ENCODE measurements at places on chromosomes 7 and 10.

- DNase-seq: no peak
These were observed 42.8 kb downstream of the HERPUD2 start for GRCh38 chr7:35652124-35652523.

- DNase-seq: no peak
These were observed 369.7 kb downstream of the PLXNA4 start for GRCh38 chr7:132206594-132206993.

DNA sequence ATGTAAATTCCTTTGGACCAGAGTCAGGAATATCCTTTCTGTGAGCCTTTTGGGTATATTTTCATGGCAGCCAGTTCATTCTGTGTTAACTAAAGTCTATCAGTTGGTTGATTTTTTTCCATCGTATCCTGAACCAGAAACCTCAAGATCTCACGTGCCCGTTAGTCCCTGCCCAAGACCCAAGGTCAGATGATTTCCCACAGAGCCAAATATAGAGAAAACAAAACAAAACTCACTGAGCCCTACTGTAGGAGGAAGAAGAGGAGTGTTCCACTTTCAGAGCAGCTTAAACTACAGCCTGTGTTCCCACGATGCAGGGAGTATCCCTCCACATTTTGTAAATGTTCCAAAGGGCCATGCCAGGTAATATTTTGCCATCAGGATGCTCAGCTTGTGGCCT lies 96.0 kb upstream of the ADO start:
- DNase-seq: peak; percentile 47

- peak; percentile 59 for DNase-seq
These were observed 107.0 kb upstream of the INSIG1 start for GRCh38 chr7:155190688-155191087.

GRCh38 chr10:123459371-123460091 lies 206.6 kb upstream of the GPR26 start:
- no peak for DNase-seq

- DNase-seq: no peak
These were observed 266.4 kb upstream of the LYZL1 start for GRCh38 chr10:29022513-29022912.

- no peak for DNase-seq
These were observed 14.5 kb upstream of the FAM204A start for GRCh38 chr10:118356628-118357027.

- DNase-seq: no peak
These were observed 388.2 kb downstream of the CALN1 start for GRCh38 chr7:72023926-72024325.

- no peak for DNase-seq
These were observed 148.3 kb downstream of the EXOC4 start for GRCh38 chr7:133401225-133401624.

DNA sequence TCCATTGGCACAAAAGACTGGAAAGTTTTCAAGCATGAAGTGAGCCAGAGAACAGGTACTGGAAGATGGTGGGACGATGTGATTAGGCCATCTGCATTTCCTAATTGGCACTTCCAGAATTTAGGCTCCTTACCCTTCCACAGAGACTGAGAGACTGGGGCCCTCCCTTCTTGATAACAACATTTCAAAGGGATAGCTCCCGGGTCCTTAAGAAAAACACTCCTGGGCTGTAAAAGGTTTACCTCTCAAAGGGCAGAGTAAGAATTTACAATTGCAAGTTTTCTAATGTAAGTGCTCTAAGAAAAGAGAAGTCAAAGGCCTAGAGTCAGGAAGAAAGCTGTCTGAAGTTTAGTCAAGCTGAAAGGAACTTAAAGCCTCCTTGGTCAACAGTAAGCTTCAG lies 559.5 kb upstream of the C7orf33 start:
- DNase-seq: no peak

- DNase-seq: peak; percentile 32
These were observed 214.8 kb upstream of the CTBP2 start for GRCh38 chr10:125375210-125375609.

DNA sequence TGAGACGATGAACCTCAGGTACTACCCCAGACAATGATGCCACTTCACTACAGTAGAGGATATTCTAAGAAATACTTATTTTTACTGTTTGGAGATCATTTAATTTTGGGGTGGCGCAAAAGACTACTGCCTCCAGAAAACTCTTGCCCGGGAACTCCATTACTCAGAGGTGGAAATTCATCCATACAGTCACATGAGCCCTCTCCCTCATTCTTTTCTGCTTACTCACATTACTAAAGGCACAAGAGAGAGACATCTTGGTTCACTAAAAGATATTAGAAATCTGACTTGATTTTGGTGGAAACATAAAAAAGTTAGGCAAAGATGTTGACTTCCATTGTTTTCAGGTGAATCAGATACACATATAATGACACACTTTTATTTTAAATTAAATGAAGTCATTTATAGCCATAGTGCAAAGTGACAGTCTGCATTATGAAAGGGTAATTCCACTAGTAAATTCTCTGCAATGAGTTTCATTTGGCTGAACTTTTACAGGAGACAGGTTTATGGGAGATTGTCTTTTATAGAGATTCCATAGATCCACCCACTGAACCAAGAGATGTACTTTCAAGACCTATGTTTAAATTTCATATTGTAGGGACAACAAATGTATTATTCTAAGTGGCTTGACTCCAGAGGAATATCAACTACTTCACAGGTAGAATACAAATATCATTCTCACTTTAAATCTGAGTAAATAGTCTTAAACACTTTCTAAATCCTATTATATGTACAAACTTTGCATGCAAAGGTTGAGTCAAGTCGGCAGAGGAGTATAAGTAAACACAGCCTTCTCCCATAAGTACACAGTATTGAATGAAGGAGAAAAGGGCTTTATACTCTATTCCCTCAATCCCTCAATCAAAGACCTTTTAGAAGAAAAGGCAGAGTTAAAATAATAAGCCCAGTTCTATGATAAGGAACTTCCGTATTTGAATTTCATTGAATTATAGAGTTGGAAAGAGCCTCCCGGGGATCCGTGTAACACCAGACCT lies 18.8 kb downstream of the NEBL start:
- no peak for DNase-seq

GRCh38 chr10:8183241-8183704 lies 128.8 kb downstream of the GATA3 start:
- DNase-seq: no peak

GRCh38 chr10:125048094-125048864 lies 106.4 kb downstream of the ZRANB1 start:
- peak; percentile 78 for DNase-seq

DNA sequence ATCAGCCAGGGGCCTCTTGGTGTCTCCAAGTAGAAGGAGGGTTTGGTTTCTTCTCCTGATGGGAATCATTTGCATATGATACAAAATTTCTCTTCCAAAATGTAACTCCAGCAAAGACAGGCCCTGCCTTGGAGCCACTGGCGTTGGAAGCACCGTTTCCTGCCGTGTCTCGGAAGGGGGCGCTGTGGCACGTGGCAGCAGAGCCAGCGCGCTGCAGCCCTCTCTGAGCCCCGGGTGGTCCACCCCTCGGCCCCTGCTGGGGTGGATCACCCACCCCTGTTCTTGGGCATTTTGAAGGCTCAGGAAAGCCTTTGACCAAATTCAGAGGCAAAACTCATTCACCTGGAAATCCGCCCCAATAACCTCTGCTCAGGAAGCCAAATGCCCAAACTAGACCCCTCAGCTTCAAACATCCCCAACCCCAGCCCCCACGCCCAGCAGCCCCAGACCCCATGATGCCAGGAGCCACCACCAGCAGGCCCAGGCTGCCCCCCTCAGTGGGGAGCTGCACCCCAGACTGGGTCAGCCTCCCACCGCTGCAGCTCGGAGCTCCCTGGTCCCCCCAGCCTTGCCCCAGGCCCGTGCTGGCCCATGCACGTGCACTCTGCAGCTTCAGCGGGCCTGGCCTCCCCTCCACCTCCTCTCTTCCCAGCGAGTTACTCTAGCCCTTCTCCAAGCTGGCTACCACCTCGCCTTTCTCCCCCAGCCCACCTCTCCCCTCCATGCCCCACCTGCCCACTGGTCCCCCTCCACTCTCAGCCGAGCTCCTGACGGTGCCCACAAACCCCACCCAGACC lies 29.5 kb upstream of the ELFN1 start:
- DNase-seq: no peak

DNA sequence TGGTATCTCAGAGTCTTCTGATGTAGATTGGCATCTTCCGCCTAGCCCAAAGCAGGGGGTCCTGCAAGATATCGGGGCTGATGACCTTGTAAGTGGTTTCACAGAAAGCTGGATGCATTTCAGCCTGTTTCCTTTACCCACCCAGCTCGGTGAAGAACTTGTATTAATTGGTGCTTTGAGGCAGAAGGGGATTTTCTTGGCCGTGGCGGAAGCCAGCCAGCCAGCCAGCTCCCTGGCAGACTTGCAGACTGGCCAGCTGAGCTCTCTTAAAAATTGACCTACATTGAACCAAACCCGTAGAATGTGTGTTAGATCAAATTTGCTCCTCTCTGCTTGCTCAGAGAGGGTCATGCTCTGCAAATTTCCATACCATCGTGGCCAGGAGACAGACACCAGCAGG lies 218.4 kb downstream of the ADAM12 start:
- DNase-seq: no peak

DNA sequence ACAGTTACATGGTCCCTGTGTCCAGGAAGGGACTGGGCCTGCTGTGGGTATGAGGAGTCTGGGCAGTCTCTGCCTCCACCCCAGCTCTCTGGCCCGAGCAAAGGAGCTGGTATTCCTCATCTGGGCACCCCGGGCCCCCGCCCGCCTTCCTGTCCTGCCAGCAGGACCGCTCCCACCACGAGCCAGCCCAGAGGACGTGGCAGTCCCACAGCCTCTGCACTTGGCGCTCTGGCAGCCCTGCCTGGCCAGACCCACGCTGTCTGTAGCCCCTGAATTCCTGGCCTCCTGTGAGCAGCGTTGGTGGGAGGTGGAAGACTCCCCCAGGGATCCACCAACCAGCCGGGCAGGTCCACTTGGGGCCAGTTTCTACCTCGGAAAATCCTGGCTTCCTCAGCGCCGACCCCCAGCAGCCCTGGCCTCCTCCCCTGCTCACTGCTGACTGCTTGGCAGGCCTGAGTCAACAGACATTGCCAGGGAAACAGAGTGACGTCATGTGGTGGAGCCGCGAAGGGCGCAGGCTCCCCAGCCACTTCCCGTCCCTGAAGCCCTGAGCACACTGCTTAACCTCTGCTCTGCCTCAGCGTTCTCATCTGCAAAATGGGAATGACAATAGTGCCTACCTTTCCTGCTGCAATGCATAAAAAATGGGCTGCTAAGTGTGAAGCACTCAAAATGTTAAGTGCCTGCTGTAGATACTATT lies 21.6 kb upstream of the LIMK1 start:
- DNase-seq: peak; percentile 87

DNA sequence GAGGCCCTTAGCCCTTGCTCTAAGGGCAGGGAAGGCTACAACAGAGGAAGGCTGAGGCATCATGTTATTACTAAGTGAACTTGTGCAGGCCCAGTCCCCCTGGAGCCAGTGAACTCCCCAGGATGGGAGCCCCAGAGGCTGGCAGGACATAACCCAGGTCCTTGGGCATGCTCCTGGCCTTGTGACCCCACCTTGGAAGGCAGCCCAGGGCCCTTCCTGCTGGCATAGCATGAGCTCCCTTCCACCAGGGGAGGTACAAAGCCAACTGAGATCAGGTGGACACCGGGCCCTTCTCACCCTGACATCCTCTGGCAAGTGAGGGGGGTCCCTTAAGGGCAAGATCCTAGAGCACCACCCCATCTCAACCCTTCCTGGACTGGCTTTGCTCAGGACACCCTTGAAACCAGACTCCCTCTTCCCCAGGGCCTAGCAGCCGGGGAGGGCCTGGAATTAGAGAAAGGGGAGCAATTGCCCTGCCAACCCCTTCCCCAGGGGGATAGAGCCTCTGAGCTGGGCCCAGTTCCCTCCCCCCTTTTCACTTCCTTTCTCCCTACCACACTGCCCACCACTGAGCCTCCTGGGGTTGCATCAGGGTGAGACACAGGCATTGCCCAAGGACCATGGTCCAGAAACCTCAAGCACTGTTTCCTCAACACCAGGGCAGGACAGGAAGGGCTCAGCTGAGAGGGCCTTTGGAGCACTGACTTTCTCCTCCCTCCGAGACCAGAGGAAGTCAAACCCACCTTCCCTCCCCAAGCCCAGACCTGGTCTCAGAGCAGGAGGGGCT lies 1.8 kb upstream of the VSIR start:
- DNase-seq: peak; percentile 78

DNA sequence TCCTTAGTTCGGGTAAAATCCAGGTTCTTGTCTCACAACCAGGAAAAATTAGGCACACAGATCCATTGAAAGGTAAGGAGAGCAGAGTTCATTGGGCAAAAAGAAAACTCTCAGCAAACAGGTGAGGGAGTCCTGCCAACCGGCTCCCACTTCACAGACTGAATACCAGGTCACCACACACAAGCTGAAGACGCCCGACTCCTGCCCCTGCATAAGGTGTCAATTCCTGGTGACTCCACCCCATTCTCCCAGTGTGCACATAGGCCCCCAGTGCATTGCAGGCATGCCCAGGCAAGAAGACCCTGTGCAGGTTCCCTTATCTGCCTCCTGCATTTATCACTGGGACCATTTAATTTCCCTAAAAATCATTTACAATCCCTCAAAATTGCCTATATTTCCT lies 354.6 kb downstream of the LRRTM3 start:
- no peak for DNase-seq

DNA sequence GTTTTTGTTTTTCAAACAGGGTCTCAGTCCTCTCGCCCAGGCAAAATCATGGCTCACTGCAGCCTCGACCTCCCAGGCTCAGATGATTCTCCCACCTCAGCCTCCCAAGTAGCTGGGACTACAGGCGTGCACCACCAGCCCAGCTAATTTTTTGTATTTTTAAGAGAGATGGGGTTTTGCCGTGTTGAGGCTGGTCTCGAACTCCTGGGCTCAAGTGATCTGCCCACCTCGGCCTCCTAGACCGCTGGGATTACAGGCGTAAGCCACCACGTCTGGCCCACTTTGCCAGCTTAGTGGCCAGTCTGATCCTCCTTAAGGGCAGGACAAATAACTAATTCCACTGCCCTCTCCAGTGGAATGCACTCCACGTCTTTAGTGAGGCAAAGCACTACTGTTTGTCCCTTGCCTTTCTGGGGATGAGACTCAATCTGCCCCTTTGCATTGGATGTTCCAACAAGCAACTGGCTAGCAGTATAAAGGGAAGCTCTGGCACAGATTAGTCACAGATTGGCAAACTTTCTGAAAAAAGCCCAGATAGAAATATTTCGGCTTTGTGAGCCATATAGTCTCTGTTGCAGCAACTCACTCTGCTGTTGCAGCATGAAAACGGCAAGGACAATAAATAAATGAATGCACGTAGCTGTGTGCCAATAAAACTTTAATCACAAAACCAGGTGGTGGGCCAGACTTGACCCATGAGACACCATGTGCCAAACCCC lies 143.8 kb upstream of the RHEB start:
- no peak for DNase-seq

DNA sequence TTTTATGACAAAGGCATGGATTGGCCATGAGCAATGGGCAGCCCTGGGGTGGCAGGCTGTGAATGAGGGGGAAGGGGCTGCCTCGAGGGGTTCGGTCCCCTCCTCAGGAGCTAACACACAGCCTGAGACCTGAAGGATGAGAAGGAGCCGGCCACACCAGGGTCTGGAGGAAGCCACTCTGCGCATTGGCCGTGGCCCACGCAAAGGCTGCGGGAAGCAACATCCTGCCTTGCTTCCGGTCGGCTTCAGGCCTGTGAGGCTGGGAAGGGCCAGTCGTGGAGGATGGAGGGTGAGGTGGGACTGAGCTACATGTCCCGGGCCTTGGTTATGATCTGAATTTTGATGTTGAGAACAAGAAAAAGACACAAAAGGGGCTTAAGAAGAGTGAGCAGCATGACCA lies 49.4 kb downstream of the RGS10 start:
- no peak for DNase-seq

GRCh38 chr7:19772306-19772705 lies 1.1 kb downstream of the TMEM196 start:
- no peak for DNase-seq

GRCh38 chr7:46551603-46552002 lies 630.5 kb upstream of the IGFBP3 start:
- no peak for DNase-seq

All from KBM-7 (cell line).